ENCODE measurements at places on chromosomes 5 and 9.

GRCh38 chr5:139635606-139636206 is 12.4 kb upstream of the CXXC5 start:
- no peak for DNase-seq

DNA sequence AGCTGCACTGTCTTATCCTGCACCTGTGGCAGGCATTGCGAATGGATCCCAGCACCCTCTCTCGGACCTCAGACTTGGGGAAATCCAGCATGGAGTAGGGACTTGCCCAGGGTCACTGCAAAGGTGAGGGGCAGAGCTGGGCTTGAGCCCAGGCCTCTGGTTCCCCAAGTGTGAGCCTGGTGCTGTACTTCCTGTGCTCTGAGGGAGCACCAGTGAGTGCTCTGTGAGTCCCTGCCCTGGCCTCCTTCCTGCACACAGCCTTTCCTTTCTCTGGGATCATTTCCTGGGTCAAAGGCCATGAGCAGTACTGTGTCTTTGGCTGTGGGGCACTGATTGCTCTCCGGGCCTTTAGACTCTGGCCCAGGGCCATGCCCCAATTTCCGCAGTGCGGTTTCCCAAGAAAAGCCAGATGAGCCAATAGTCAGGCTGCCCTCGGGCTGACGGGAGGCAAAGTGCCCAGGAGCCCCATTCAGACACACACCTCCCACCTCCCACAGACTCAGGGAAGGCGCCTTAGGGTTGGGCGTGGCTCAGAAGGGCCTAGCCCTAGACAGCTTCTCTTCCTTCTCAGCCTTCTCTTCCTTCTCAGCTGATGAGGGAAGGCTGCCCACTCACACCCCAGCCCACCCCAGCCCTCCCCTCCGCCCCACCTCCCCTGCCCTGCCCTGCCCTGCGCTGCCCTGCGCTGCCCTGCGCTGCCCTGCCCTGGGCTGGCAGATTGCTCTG is 23.3 kb upstream of the TRIM14 start:
- DNase-seq = peak; percentile 50

DNA sequence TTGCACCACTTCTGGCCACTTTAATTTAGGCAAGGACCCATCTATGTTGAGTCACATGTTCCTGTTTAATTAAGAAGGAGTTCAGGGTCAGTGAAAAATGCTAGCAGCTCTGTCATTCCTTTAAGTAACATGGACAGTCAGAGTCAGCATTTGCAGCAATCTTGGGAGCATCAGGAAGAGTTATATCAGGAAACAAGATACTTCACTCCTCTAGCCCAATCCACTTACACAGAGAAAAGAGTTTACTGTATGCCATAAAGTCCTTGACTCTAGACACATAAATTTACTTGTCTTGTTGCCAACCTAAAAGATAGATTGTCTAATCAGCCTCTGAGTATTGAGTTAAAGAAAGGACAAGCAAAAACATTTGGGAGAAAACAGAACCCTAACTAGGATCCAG is 266.7 kb downstream of the PJA2 start:
- no peak for DNase-seq

- DNase-seq = no peak
These were observed 136.3 kb downstream of the SIL1 start for GRCh38 chr5:139061856-139062255.

- DNase-seq = no peak
These were observed 216.8 kb upstream of the PANK3 start for GRCh38 chr5:168796000-168796399.

DNA sequence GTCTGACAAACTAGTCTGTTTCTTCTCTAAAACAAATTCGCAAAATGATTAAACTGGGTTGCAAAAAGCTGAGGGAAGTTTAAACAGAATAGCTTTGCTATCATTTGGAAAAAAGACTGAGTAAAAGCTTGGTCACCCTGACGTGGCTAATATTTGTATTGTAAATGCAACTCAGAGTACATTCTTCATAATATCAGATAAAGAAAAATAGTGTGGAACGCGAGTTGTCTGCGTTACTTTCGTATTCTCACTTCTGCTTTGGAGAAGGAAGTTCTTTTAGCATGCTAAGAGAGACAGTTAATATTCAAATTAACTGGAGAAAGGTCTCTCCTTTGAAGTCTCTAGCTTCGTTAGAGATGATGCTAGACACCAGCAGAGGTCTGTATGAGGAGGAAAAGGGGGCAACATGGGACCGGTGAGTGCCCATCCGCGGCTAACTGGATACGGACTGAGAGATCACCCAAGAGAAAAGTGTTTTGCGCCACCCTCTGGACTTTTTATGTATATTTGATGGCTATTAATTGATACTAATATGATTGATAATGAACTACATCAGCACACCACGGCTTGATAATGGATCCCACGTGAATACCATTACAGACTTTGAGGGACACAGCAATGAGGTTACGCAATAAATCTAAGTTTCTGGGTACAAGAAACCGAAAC is 2.9 kb upstream of the CNTRL start:
- no peak for DNase-seq

- no peak for DNase-seq
These were observed 30.5 kb downstream of the ZDHHC11 start for GRCh38 chr5:820245-820644.

DNA sequence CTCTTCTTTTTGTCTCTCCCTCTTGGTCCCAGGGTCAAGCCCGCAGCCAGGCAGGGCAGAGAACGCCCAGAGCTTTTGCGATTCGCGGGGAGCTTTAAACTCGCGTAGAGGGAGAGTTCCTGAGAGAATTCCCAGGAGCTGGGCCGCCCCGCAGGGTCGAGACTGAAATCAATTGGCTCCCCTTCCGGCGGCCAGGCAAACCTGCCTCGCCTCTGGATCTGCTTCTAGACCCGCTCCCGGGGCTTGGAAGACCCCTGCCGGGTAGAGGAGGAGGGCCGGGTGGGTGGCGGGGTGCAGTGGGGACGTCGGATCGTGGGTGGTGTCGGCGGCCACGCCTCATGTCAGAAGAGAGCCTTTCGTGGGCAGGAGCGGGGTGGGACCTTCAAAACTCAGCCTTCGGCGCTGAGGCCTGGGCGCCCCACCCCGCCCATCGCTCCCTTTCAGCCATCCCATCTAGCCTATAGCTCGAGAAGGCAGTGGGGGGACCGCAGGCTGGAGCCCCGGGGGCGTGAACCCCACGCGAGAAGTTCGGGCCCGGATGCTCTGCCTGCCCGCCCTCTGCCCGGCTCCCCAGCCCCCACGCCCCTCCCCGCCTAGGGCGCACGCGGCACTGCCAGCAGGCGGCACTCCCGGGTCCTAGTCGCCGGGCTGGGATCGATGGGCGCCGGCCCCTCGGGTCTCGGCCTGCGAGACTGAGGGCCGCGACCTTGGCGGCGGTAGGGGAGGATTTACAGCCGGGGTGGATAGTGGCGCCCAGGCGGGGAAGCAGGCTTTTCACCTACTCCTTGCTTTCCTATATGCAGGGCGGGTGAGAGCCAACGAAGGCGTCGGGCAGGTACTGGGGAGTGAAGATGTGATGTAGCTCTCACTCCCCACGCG is 6.1 kb downstream of the PRDM6 start:
- DNase-seq = no peak

DNA sequence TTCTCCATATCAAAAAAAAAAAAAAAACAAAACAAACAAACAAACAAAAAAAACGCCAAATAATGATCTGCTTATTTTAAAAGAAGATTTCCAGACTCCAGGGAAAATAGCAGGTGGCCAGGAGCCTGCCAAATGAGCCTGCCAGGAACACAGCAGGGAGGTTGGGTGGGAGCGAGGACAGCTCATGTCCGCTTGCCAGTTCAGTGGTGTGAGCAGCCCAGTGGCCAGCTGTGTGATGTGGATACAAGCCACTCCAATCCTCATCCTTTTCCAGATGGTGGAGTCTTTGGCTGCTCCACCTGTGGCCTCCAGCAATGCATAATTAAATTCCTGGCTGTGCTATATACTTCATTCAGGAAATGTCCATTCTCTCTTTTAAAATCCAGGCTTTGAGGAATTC is 1025.1 kb upstream of the C9orf72 start:
- no peak for DNase-seq

DNA sequence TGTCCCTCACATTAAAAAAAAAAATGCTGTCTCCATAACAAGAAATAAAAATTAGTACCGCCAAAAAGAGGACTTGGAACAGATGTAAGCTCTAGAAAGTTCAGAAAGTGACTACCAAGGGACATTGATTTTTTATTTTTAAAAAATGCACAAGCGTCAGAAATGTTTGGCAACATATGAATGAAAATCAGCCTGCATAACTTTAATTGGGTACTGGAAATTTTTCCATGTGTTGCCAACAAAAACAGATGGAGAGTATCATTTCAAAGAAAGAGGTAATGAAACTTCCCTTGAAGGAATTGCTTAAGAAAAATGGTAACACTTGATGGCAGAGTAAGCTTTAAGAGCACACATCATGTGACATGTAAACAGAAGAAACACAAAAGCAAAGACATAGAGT is 47.2 kb downstream of the OR2K2 start:
- DNase-seq = no peak

GRCh38 chr5:141783005-141783946 is 94.9 kb downstream of the PCDH1 start:
- DNase-seq = no peak

DNA sequence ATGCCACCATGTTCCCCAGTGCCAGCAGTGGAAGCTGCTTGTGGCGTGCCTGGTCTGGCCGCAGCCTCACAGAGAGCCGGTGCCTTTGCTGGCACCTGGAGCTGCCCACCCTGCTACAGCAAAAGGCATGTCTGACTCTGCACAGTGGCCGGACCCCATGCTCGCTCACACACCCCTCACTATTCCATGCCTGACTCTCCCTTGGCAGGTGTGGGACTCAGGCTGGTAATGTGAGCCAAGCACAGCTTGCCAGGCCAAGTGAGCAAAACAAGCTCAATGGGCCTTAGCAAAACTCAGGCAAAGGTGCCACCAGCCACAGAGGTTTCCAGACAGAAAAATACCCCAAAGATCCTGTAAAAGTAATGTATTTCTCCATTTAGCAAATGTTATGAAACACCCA is 15.5 kb downstream of the GNA14 start:
- no peak for DNase-seq

- DNase-seq = no peak
These were observed 38.5 kb downstream of the ABITRAM start for GRCh38 chr9:108972626-108973209.

- DNase-seq = no peak
These were observed 83.9 kb upstream of the CYLC2 start for GRCh38 chr9:102911185-102911584.

DNA sequence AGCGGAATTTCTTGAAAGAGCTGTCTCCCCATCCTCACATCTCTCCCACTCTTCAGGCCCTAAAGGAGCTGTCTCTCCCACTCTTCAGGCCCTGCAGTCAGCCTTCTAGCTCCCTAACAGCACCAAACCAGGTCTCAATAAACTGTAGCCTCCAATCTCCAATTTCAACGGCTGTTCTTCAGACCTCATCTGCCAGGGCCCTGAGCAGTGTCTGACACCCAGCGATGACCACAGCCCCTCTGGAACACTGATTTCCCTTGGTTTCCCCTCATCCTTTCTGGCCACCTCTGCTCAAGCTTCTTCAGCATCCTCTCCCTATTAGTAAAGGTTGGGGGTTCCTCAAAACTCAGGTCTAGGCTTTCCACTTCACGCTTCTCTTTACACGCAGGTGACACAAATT is 1.6 kb upstream of the P4HA2 start:
- DNase-seq = no peak

DNA sequence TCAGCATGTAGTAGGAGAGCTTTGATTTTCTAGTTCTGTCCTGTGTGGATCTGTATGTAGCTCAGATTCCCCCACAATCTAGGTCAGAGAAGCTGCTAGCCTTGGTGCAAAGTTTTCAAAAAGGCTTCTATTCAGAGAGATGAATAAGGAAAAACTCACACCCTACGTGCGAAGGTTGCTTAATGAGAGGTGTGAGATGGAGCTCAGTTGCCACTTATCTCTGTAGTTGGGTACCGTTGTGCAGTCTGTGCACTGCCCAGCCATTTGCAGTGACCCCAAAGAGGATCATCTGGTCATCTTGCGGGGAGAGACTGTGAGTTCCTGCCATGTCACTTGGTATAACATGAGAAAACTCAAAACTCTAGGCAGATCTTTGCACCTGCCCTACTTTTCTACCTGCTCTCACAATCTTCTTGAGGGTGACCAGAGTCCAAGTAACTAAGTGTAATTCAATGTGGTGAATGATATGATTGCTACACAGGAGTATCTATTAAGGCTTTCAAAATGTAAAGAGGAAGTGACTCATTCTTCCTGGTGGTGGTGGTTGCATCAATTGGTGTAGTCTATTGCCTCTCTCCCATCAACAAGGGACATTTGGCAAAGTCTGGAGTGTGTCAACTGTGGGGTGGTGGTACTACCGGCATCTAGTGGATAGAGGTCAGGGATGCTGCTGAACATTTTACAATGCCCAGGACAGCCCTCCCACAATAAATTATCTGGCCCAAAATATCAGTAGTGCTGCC is 65.2 kb downstream of the TMC1 start:
- no peak for DNase-seq

- no peak for DNase-seq
These were observed 230.9 kb downstream of the FAM114A2 start for GRCh38 chr5:153807801-153808200.

GRCh38 chr9:128731093-128731492 is 7.2 kb upstream of the ZDHHC12 start:
- DNase-seq = no peak

- no peak for DNase-seq
These were observed 479.0 kb downstream of the ZSWIM6 start for GRCh38 chr5:61811052-61811451.

GRCh38 chr5:132190161-132190817 is 37.4 kb downstream of the P4HA2 start:
- peak; percentile 20 for DNase-seq

DNA sequence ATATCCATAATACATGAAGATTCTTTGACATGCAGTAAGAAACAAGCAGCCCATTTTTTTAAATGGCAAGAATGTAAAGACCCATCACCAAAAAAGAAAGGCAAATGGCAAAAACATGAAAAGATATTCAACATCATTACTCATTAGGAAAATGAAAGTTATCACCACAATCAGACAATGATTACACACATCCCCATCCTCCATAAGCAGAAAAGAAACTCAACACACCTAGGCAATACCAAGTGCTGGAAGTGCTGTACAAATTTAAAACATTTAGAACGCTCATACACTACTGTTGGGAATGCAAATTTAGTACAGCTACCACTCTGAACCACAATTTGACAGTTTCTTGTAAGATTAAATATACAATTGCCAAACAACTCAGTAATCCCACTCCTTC is 466.7 kb downstream of the ACTL7B start:
- DNase-seq = no peak

DNA sequence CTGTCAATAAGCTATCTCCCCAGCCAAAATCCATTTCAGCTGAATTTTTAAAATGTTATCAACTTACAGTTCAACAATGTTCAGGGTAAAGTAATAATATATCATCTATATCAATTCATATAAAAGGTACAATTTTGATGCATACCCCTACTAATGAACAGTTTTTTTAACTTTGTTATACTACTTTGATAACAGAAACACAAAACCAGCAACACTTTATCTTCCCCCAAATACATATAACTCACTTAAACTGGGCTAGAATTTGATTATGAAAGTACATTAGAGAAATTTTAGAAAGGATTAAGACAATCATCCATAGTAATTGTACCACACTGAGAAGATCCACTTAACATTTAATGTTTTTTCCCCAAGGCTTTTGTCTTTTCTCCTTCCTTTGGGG is 5.1 kb downstream of the CDO1 start:
- no peak for DNase-seq

- DNase-seq = no peak
These were observed 96.7 kb downstream of the SUSD1 start for GRCh38 chr9:112078432-112078831.
